Left lung (tissue), 14 donors: ENCODE measurements at places on chromosomes 1 and 21. TPM values are rescaled to one million over a fixed set of nuclear protein-coding genes. Genes with fewer than 3 reads are reported as not detected.

Gene CYP4A11
- polyA plus RNA-seq = 0.61 TPM

- DNase-seq = no peak
Measured at GRCh38 chr1:41431490-41432350, 52.8 kb downstream of the EDN2 start.

GRCh38 chr21:38918607-38919346 is 113.0 kb downstream of the ETS2 start:
- DNase-seq = no peak

GRCh38 chr1:198856601-198857000 is 217.8 kb downstream of the PTPRC start:
- DNase-seq = no peak

DNA sequence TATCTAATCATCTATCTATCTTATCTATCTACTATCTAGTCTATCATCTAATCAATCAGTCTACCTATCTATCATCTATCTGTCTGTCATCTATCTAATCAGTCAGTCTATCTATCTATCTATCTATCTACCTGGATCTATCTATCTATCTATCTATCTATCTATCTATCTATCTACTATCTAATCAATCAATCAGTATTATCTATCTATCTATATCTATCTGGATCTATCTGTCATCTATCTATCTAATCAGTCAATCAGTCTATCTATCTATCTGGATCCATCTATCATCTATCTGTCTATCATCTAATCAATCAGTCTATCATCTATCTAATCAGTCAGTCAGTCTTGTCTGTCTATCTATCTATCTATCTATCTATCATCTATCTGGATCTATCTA is 26.9 kb upstream of the C1orf174 start:
- DNase-seq = no peak

GRCh38 chr1:44212355-44213221 is 683 bp upstream of the DMAP1 start:
- no peak for DNase-seq

DNA sequence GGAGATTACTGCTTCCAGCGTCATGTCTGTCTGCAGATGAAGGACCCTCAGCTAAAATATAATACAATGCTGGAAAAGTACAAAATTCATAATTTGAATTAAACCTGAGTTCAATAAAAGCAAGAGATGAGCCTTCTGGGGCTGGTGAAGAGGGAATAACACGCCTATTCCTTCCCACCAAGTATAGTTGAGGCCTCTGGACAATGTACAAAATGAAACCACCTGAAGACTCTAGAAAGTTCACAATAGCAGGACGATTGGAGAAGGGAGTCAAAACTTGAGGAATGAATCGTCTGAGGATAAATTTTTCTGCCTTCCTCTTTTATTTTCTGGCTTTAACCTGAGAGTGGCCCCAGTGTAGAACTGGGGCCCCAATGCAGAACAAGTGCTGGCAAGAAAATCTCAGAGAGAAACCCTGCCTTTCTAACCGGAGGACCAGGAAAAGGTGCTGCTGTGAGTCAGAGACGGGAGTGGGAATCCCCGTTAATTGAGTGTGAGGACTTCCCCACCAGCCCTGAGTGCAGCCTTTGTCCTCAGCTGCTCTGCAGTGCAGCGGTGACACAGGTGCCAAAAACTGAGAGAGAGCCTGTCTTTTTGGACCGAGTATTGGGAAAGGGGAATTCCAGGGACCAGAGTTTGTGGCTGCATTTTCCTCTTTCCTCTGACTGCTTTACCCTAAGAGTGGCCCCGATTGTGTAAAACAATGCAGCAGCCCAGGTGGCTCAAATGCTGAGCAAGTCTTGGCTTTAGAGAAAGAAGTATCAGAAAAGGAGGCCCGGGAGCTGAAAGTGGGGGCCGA is 264.9 kb downstream of the DYRK1A start:
- no peak for DNase-seq

Gene GJA8
- not detected for polyA plus RNA-seq

Gene PAPPA2
- polyA plus RNA-seq = 0.24 TPM

GRCh38 chr1:41394959-41395956 is 34.0 kb downstream of the FOXO6 start:
- no peak for DNase-seq

- DNase-seq = no peak
Measured at GRCh38 chr1:93081716-93082115, 2.6 kb downstream of the MTF2 start.

Gene S100A12
- polyA plus RNA-seq = 1.7 TPM

DNA sequence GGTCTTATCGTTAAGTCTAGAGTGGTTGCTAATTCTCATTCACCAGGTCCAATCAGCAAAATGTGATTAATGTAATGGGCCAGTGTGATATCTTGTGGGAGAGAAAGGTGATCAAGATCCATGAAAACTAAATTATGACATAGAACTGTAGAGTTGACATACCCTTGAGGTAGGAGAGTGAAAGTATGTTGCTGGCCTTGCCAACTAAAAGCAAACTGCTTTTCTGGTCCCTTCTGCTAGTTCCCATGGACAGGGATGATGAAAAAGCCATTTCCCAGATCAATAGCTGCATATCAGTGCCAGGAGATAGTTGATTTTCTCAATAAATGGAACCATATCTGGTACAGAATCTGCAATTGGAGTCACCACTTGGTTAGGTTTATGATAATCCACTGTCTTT is 65.8 kb downstream of the FH start:
- no peak for DNase-seq

Gene MR1
- 7.2 TPM for polyA plus RNA-seq

Gene FAM163A
- polyA plus RNA-seq = 0.13 TPM

Gene SLC44A5
- 5.1 TPM for polyA plus RNA-seq

DNA sequence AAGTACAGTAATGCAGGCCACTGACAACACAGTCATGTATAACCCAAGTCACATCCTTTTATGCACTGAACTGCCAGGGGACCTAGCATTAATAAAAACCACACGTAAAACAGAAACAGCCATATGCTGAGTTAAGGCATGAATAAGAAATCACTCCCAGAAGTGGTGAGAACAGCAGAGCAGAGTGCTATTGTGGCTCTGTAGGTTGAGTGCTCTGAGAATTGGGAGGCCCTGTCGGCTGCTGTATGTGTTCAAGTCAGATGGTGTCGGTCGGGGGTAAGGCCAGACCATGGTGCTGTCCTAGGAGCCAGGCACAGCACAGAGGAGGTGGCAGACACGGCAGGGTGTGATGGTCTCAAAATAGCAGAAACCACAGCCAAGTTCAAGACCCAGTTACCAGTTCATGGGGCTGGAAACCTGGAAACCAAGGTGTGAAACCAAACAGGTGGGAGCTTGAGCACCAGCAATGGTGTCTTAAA is 126.6 kb upstream of the COA6 start:
- DNase-seq = no peak

- DNase-seq = no peak
Measured at GRCh38 chr1:209885403-209886218, 52.4 kb upstream of the SYT14 start.

DNA sequence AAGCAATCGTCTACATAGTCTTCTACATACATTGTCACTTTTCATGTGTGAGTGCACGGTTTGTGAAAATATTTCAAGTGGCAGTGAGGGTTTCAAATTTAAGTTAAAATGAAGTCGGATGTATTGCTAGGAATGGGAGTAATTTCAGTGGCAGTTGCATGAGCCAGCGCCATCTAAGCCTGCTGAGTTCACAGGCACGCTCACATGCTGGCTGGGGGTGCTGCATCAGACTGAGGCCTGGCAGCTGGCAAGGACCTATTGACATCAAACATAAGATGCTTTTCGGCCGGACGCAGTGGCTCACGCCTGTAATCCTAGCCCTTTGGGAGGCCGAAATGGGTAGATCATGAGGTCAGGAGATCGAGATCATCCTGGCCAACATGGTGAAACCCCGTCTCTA is 80.7 kb downstream of the UBE4B start:
- no peak for DNase-seq

- no peak for DNase-seq
Measured at GRCh38 chr1:194289569-194290266, 1103.3 kb upstream of the B3GALT2 start.

Gene GADD45A
- 28.2 TPM for polyA plus RNA-seq

DNA sequence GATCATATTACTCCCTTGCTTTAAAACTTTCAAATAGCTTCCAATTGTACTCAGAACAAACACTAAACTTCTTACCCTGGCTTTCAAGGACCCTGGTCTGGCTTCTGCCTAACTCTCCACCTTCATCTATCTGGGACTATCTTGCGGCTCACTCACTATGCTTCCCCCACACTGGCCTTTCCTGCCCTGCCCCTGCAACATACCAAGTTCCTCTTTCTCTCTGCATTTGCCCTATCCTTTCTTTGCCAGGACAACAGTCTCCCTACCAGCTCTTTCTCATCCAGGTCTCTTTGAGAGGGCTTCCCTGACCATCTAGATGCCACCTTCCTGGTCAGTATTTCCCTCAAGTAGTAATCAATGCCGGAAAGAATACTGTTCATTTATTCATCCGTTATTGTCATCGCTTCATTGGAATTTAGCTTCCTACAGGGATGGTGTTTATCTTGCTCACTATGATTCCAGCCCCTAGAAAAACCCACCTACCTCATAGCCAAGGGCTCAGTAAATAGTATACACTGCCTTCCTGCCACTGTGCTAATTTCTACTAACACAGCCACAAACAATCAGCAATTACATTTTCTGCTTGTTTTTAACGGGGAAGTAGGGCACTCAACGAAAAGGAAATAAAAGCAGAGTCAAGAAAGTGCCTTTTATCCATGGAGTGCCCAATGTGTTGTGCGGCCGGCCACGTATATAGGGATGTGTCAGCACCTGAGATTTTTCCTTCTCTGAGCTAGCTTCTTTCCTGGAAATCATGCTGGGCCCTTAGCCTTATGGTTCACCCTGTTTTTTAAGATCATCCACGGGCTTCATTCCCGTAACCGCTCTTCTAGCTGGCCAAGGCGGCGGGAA is 521 bp upstream of the CDC7 start:
- no peak for DNase-seq

- no peak for DNase-seq
Measured at GRCh38 chr1:11080931-11081330, 18.7 kb downstream of the EXOSC10 start.

GRCh38 chr1:75074831-75075395 is 59.3 kb upstream of the LHX8 start:
- no peak for DNase-seq

GRCh38 chr1:152392909-152393308 is 21.2 kb downstream of the CRNN start:
- no peak for DNase-seq

- no peak for DNase-seq
Measured at GRCh38 chr1:116325922-116326321, 47.1 kb upstream of the ATP1A1 start.

Gene KCND3
- 0.64 TPM for polyA plus RNA-seq

- DNase-seq = peak; percentile 87
Measured at GRCh38 chr1:20153000-20153418, 13.9 kb downstream of the PLA2G2F start.

DNA sequence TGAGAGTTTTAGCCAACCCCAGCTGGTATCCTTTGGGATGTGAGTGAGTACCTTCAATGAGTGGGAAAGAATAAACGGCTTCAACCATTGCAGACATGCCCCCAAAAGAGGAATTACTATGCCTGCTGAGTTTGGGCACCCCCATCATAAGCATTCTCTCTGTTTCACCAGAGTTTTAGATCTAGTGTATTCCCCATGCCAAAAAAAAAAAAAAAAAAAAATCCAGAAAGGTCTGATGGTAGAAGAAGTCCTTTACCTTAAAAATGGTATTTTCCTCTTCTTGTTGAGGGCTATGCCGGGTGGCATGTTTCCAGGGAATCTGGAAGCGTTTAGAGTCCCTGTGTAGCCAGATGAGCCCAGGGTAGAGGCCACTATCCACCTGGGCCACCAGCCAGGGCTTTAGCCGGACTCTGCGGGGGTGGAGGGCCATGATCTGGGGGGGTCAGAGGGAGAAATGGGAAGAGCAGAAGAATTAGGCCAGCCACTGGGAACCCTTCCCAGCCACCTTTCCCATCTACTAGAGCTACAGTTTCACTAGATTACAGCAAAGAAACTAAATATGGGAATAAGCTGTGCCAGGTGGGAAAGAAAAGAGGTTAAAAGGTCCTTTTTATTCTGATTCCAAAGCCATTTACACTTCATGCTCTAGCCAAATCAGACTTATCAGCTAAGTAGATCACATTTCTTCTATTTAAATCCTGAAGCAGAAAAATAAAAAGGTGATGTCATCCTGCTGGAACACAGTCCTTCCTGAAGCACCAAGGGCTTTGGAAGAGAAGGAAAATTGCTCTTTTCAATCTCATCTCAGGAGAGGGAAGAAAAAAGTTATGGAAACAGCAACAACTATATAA is 4.7 kb downstream of the IRF6 start:
- DNase-seq = no peak

DNA sequence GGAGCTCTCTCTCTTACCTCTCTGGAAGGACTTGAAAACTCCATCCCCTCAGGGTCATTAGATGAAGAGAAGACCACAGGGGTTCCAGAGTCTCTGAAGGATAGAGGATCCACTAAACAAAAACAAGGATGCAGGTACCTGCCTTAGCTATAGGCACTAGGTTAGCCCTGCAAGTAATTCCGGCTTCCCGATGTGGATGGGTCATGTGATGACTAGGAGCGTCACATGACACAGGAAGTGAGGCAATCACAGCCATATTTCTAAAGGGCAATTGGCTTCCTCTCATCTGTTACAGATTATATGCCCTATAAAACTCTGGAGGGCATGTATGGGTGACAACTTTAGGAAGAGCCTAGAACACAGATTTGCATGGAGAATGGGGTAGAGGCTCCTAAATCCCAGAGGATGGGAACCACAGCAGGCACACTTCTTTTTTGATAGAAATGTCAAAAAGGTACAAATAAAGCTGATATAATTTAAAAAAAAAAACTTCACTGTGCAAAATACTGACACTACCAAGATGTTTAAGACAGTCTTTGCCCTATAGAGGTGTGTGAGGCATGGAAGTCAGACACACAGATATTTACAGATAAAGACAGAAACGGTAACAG is 14.1 kb downstream of the ENTREP3 start:
- DNase-seq = peak; percentile 69

Gene VWA5B1
- 1.2 TPM for polyA plus RNA-seq

Gene PODN
- polyA plus RNA-seq = 10.7 TPM

Gene SH3GLB1
- polyA plus RNA-seq = 103 TPM

GRCh38 chr1:183882335-183883167 is 77.6 kb downstream of the RGL1 start:
- no peak for DNase-seq

DNA sequence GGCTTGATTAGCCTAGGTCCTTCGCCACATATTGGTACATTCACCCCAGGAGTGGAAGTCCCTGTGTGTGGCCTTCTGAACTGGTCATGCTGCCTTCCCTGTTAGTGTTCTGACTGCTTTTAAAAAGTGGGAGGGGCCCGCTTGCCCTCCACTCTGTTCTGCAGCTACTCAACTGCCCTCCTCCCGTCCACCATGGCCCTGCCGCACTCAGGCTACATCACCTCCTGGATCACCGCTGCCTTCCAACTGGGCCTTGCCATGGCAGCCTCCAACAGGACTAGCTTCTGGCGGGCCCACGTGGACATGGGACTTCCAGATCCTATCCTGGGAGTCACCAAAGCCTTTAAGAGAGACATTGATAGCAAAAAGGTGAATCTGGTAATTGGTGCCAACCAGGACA is 152.1 kb upstream of the USP24 start:
- DNase-seq = no peak

Gene C1orf94
- not detected for polyA plus RNA-seq
